HepG2 (cell line): ENCODE measurements at places on chromosomes 5 and 9. TPM values are rescaled to one million over a fixed set of nuclear protein-coding genes. Genes with fewer than 3 reads are reported as not detected.
A peak's percentile ranks its signal among the peaks of the same experiment; 100 is the strongest.

DNA sequence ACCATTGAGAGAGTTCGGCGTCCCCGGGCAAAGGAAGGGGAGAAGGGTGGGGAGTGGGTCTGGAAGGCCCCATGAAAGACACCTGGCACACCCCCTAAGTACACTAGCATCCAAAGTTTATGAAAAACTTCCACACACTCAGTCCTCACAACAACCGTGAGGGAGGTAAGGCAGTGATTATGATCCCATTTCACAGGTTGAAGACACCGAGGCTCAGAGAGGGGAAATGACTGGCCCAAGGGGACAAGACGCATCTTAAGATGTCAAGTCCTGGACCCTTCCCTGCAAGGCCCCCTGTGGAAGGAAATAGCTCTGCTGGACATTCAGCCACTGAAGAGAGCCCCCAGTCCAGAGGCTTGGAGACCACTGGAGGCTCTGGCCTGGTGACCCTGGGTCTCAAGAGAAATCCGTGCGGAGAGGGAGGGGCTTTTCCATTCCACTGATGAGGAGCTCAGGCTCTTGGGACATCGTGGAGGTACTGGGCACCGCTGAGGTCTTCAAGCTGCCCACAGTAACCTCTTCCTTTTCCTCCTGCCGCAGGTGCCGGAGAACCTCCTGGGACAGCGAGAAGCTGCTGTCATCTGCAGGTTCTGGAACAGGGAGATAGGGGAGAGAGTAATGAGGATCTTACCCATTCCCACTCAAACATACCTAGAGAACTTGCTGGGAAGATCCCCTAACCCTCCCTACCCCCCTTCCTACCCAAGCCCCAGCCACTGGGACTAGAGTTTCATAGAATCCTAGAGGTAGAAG, 5.2 kb downstream of the SMIM33 start:
- no peak overlapping the region for H3K4me3 ChIP-seq
- H3K36me3 ChIP-seq = no peaks in the 10 kb centered on the region
- no peak overlapping the region for H3K27ac ChIP-seq

- DNase-seq = no peak
- no peak overlapping the region for H3K4me3 ChIP-seq
- no peak overlapping the region for H3K27ac ChIP-seq
- H3K27me3 ChIP-seq = no peaks in the 10 kb centered on the region
Measured at GRCh38 chr9:11893331-11893730, 799.9 kb upstream of the TYRP1 start.

DNA sequence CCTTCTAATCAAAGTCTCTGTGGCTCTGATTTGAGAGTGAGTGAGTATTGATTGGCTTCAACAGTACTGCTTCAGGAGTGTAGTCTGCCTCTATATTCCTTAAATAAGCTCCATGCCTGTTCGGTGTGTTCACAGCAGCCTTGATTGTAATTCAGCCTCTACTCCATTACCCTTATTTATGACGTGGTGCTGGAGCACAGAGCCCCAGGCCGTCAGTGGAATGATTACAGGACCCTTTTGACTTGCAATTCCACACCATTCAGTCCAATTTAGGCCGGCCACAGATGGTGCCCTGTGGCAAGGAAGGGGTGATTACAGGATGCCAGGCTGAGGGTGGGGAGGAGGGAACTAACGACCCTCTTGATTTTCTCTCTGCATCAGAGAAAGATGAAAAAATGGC, 110.3 kb downstream of the ASTN2 start:
- H3K4me3 ChIP-seq = no peak overlapping the region
- no peak for DNase-seq
- H3K36me3 ChIP-seq = no peaks in the 10 kb centered on the region
- H3K4me1 ChIP-seq = no peaks in the 10 kb centered on the region
- H3K27me3 ChIP-seq = no peaks in the 10 kb centered on the region
- no peak overlapping the region for H3K27ac ChIP-seq

GRCh38 chr5:68446487-68446894, 230.9 kb downstream of the PIK3R1 start:
- H3K4me3 ChIP-seq = no peak overlapping the region
- H3K27ac ChIP-seq = no peak overlapping the region
- H3K36me3 ChIP-seq = no peaks in the 10 kb centered on the region
- DNase-seq = no peak
- no peaks in the 10 kb centered on the region for H3K27me3 ChIP-seq
- no peaks in the 10 kb centered on the region for H3K4me1 ChIP-seq

- H3K27ac ChIP-seq = no peak overlapping the region
- H3K4me1 ChIP-seq = no peaks in the 10 kb centered on the region
- H3K4me3 ChIP-seq = no peak overlapping the region
- no peak for DNase-seq
Measured at GRCh38 chr5:83133797-83134196, 56.5 kb downstream of the XRCC4 start.

- no peak overlapping the region for H3K4me3 ChIP-seq
- H3K27ac ChIP-seq = no peak overlapping the region
- no peaks in the 10 kb centered on the region for H3K36me3 ChIP-seq
Measured at GRCh38 chr9:110921705-110922104, 116.6 kb downstream of the LPAR1 start.

GRCh38 chr9:38395653-38396370, 3.3 kb downstream of the ALDH1B1 start:
- H3K4me1 ChIP-seq = peaks cover 58% of the 10 kb centered on the region
- no peak for DNase-seq
- H3K36me3 ChIP-seq = peaks cover 42% of the 10 kb centered on the region

GRCh38 chr5:28766565-28767158, 1728.3 kb upstream of the CDH9 start:
- no peak overlapping the region for H3K4me3 ChIP-seq
- H3K27me3 ChIP-seq = no peaks in the 10 kb centered on the region
- no peak overlapping the region for H3K27ac ChIP-seq
- no peaks in the 10 kb centered on the region for H3K4me1 ChIP-seq
- H3K36me3 ChIP-seq = no peaks in the 10 kb centered on the region
- DNase-seq = peak; percentile 18

DNA sequence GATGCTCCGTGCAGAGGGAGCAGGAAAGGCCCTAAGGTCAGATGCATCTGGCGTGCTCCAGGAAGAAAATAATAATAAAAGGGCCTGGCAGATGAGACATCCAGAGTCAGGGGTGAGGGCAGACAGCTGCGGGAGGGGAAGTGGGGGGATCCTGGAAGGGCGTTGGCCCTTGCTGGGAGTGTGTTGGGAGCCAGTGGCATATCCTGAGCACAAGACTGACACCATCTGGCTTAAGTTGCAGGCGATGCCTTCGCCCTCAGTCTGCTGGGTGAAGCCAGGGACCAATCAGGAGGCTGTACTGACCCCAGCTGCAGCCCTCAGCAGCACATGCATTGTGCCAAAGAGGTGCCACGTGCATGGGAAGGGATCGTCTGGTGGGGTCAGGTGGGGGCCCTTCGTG, 3.8 kb downstream of the OR2V2 start:
- H3K4me3 ChIP-seq = no peak overlapping the region
- peaks cover 12% of the 10 kb centered on the region for H3K27me3 ChIP-seq
- no peak overlapping the region for H3K27ac ChIP-seq
- no peaks in the 10 kb centered on the region for H3K4me1 ChIP-seq
- DNase-seq = no peak

Gene HMCN2
- 0.09 TPM in 1 of 2 replicates, not detected in the other for total RNA-seq

Gene THOC3
- 95.1 and 125 TPM in 2 replicates for total RNA-seq

GRCh38 chr5:131224387-131225201, 39.3 kb upstream of the CDC42SE2 start:
- no peak overlapping the region for H3K4me3 ChIP-seq
- DNase-seq = no peak
- no peaks in the 10 kb centered on the region for H3K4me1 ChIP-seq
- H3K27ac ChIP-seq = no peak overlapping the region

DNA sequence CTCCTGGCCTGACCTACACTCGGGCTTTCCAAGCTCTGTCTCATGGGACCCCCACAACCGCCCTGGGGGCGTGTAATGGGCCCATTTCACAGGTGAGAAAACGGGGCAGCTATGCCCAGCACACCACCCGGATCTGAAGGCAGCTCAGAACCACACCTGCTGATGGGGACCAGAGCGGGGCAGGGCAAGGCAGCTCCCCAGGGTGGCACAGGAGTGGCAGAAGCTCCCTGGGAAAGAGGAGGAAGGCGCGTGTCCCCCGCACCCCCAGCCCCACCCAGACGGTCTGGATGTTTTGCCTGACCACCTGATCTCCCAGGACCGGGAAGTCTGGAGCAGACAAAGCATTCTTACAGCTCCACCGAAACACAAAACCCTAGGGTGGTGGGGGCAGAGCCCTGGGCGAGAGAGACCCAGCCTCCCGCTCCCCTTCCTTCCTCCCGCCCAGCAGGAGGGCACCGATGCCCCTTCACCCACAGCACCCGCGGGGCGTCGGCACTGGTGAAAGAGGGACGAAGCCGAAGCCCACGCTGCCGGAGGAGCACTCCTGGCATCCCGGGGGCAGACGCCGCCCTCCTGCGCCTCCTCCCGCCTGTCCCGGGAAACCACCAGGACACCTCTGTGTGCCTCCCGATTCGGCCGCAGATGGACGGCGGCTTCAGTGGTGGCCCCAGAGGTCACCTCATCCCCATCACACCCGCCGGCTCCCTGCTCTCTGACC, 14.5 kb downstream of the NOTCH1 start:
- H3K36me3 ChIP-seq = no peaks in the 10 kb centered on the region
- H3K27ac ChIP-seq = no peak overlapping the region
- H3K4me3 ChIP-seq = no peak overlapping the region
- H3K27me3 ChIP-seq = no peaks in the 10 kb centered on the region
- no peak for DNase-seq
- H3K4me1 ChIP-seq = peaks cover 8% of the 10 kb centered on the region

DNA sequence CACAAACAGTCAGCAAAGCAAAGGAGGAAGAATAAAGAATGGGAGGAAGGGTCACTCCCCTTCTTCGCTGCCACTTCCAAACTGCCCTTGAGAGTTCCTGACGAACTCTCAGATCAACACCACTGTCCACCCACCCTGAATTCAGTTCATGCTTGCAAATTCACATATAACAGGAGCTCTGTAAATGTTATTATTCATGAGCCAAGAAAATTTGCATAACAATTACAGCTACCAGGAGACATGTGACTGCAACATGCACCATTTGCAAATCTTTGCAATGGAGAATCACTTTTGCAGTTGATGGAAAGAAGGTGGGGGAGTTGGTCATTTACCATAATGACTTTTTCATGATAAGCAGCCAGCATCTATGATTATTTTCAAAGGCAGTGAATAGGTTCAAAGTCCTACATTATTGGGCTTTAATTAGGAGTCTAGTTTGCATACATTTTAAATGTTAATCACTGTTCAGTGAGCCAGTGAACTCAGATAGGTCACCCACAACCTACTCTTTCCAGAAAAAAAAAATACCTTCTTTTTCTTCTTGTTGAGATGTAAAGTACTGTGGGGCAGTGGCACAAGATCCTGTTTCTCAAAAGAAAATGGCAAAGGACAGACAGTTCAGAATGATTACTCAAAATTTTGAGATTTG, 149.7 kb downstream of the CAAP1 start:
- no peaks in the 10 kb centered on the region; the same call in 1 of the 2 replicates for H3K27me3 ChIP-seq
- peaks cover 15% of the 10 kb centered on the region for H3K4me1 ChIP-seq
- H3K27ac ChIP-seq = no peak overlapping the region
- H3K4me3 ChIP-seq = no peak overlapping the region
- DNase-seq = no peak

GRCh38 chr5:74647096-74647495, 6.6 kb upstream of the ENC1 start:
- no peak for DNase-seq
- no peaks in the 10 kb centered on the region for H3K27me3 ChIP-seq
- H3K4me1 ChIP-seq = peaks cover 60% of the 10 kb centered on the region
- H3K4me3 ChIP-seq = no peak overlapping the region

Gene ANXA2R
- total RNA-seq = 0.76 and 0.95 TPM in 2 replicates

GRCh38 chr5:264338-264737, 7.1 kb upstream of the PDCD6 start:
- H3K27ac ChIP-seq = no peak overlapping the region
- no peak overlapping the region for H3K4me3 ChIP-seq
- peaks cover 1% of the 10 kb centered on the region; the same call in 1 of the 2 replicates for H3K36me3 ChIP-seq
- peaks cover 14% of the 10 kb centered on the region for H3K4me1 ChIP-seq
- no peak for DNase-seq

DNA sequence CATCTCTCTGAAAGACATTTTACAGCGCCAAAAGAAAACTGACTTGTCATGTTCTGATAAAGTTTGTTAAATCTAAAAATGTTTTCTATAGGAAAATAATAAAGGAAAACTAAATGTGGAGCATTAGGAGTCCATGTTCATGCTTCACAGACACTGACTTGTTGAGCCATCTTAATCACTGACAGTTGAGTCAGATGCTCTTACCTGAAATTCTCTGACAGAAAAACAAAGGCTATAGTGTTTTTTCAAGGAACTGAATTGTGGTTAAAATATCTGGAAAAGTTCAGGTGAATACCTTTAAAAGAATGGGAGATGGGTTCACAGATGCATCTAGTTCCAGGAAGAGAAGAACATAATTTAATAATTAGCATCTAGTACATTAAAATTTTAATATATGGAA, 113.5 kb upstream of the SLC12A2 start:
- no peaks in the 10 kb centered on the region for H3K4me1 ChIP-seq
- no peaks in the 10 kb centered on the region for H3K27me3 ChIP-seq
- DNase-seq = no peak
- no peak overlapping the region for H3K4me3 ChIP-seq
- H3K27ac ChIP-seq = no peak overlapping the region

Gene CCNB1
- 316 and 431 TPM in 2 replicates for total RNA-seq

DNA sequence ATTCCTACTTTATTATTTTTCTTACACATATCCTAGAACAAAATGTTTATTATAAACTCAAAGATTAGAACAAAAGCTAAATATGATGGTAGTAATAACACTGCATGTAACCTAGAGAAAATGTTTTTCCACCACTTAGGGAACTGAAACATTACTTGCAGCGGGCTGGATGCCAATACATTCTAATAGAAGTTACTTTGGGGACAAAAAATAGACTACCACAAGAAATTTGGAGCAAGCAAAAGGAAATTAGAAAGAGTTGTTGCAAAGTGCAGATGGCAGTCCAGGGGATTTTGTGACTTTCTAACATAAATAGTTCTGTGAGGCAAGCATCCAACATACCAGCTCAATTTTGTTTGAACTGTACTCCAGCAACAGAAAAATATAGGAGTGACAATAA, 255.3 kb upstream of the GRIN3A start:
- H3K4me1 ChIP-seq = no peaks in the 10 kb centered on the region
- no peak overlapping the region for H3K27ac ChIP-seq
- no peaks in the 10 kb centered on the region for H3K36me3 ChIP-seq
- H3K4me3 ChIP-seq = no peak overlapping the region
- DNase-seq = no peak

Gene PCDHB12
- total RNA-seq = 0.04 TPM in 1 of 2 replicates, not detected in the other

Gene ANKRD18A
- 4.3 and 5.9 TPM in 2 replicates for total RNA-seq

Gene SHISAL2B
- not detected in 2 replicates for total RNA-seq

DNA sequence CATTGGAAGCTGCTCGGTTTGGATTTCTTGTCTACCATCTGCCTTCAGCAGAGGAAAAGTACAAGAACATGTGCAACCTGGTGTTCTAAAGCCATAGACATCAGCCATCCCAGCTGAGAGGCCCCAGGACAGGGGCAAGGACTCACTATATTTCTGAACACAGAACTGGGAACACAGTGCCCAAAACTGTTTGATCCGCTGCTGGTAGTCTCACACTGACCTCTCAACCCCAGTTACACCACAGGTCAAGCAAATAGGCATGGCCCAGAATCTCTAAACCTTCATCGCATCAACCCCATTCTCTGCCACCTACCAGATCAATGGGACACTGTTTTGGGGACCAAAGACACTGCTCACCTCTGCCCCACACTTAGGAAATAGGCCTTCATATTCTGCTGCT, 2.0 kb downstream of the KLHL3 start:
- no peaks in the 10 kb centered on the region for H3K36me3 ChIP-seq
- H3K4me3 ChIP-seq = no peak overlapping the region
- peaks cover 2% of the 10 kb centered on the region; the same call in 1 of the 2 replicates for H3K27me3 ChIP-seq
- H3K4me1 ChIP-seq = peaks cover 20% of the 10 kb centered on the region

Gene STX17
- 25.7 and 28.9 TPM in 2 replicates for total RNA-seq

- H3K27me3 ChIP-seq = no peaks in the 10 kb centered on the region; the same call in 2 of the 3 replicates
- H3K36me3 ChIP-seq = no peaks in the 10 kb centered on the region
- H3K4me1 ChIP-seq = no peaks in the 10 kb centered on the region
- H3K27ac ChIP-seq = no peak overlapping the region
- H3K4me3 ChIP-seq = no peak overlapping the region
- no peak for DNase-seq
Measured at GRCh38 chr9:98428454-98428853, 173.0 kb upstream of the TBC1D2 start.
